ENCODE measurements at places on chromosomes 7 and 10. TPM values are rescaled to one million over a fixed set of nuclear protein-coding genes. Genes with fewer than 3 reads are reported as not detected.
A peak's percentile ranks its signal among the peaks of the same experiment; 100 is the strongest.

The PARD3 gene
- total RNA-seq: 30.0 TPM

GRCh38 chr10:97744405-97745035 lies 7.6 kb downstream of the ZFYVE27 start:
- DNase-seq: no peak

The UCN3 gene
- not detected for total RNA-seq

The BUB3 gene
- total RNA-seq: 262 TPM

The TRIM8 gene
- total RNA-seq: 39.3 TPM

The IL6 gene
- total RNA-seq: 14.3 TPM

DNA sequence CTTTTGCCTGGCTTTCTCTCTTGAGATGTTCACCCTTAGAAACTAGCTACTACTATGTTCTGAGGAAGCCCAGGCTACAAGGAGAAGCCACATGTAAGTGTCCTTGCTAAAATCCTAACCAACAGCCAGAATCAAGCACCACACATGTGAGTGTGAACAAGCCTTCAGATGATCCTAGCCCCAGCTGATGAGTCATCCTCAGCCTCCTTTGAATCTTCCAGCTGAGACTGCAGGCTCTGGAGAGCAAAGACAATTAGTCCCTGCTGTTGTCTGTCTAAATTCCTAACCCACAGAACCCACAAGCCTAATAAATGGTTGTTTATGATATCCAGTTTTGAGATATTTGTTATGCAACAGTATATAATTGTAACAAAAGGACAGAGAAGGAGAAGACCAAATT lies 92.8 kb upstream of the TAC1 start:
- peak; percentile 61 for DNase-seq

DNA sequence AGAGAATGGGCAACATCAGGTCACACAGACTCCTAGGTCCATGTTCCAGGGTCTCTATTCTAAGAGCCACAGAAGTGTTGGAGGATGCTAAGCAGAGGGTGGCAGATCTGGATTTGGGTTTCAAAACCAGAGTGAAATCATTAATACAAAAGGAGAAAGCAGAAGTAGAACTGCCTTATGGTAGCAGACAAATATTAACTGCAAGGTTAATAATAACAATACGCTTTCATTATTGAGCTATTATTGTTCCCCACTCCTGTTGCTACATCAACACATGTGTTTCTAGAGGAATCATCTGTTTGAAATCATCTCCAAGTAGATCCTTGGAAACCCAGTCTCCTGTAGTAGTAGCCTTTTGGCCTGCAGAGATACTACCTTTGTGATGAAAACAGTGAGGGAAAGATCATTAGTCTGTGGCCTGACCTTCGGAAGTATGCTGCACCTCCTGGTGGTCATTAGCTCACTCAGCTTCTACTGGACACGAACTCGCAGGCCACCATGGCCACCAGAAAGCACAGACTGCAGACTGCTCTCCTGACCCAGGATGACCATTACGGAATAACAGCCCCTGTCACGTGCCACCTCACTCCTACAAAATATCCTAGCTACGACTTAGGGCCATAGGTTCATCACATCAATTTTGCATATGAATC lies 84.6 kb downstream of the XPNPEP1 start:
- no peak for DNase-seq

DNA sequence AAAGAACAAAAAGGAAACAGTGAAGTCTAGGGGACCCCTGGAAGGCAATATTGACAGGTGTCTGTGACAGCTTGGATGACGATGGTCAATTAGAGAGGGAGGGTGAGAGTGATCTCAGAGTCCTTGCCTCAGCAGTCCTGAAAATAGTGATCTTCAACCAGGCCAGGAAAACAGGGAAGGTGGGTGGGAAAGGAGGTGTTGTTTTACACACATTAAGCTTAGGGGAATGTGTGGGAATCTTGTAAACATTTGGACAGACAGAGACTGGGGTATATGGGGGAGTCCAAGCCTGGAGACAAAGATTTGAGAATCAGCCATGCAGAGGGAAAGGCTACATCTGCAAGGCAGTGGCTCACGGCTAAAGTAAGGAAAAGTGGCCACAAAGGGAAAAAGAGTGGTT lies 27.5 kb upstream of the CCNY start:
- no peak for DNase-seq

- no peak for DNase-seq
Observed at GRCh38 chr10:20746856-20747255, 150.3 kb downstream of the NEBL start.

DNA sequence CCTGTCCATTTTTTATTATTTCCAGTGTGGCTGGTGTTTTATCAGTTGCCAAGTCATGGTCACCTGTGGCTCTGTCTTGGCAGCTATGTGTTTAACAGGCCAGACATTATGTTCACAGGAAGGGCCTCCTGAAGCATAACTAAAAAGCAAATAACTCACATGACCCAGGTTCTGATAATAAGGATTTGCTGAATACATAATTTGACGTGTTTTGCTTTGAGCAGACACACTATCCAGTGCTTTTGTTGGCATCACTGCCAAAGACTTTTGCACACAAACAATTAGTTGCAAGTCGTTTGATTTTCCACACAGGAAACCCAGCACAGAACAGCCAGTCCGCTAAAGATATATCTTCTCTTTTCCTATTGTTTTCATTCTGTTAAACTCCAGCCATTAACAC lies 173.6 kb downstream of the ARL4A start:
- DNase-seq: no peak

DNA sequence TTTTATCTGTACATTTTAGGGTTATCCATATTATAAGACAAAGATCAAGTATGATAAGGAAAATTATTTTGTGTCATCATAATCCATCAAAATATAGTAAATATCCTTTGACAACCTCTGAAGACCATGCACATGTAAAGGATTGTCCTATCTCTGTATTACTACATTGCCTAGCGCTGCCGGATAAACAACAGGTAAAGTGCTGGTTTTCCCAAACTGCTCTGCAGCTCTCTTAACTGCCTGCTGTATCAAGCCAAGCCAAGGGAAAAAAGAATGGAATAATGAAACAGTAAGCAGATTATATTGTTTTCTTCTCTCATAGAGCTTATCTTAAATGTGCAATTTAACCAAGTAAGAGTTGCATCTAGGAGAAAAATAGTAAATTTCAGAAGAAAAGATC lies 70.8 kb downstream of the PTF1A start:
- no peak for DNase-seq
